Stimulated activated CD8-positive, alpha-beta memory T cell treated with anti-CD3 and anti-CD28 coated beads, Interleukin-4, amount 100 ng/mL, for 24 hours (primary cell): ENCODE measurements at places on chromosomes 3 and 15.

DNA sequence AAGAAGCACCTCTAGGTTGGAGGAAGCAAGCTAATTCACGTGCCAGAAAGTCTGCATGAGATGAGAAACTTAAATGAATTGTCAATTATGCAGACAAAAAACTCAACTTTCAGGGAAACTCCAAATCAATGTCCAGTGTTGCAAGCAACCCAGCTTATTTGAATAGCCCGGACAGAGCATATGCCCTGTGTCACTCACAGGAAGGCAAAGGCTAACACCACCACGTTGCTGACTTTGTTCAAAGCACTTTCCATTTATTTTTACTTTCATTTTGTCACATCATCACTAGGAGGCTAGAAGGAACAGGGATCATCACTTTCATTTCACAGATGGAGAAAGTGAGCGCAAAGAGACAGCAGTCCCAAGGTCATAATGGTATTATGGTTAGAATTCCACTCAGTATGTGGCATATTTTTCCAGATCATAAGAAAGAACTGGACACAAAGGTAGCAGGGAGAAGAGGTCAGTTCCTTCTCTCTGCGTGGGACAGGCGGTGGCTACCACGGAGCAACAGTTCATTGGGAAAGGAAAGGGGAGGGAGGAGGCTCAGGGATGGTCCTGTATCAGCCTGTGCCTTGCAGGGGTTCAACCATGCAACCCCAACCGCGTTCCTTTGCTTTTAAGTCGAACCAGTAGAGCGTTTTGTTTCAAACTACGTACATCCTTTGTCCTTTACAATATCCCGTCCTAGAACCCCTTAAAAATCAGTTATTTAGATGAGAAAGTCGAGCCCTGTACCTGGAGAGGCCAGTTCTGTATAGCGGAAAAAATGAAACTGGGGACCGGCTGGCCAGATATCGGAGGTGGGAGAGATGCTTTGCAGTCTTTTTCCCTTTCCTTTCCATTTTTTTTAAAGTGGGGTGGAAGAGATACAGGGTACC lies 1.1 kb downstream of the HEG1 start:
- no peak for DNase-seq

GRCh38 chr3:83426300-83426699 lies 1532.5 kb upstream of the CADM2 start:
- DNase-seq, result no peak

- DNase-seq, result no peak
These were observed 173.3 kb downstream of the TMEM108 start for GRCh38 chr3:133211449-133211848.

GRCh38 chr3:150215616-150216015 lies 192.5 kb upstream of the TSC22D2 start:
- no peak for DNase-seq

DNA sequence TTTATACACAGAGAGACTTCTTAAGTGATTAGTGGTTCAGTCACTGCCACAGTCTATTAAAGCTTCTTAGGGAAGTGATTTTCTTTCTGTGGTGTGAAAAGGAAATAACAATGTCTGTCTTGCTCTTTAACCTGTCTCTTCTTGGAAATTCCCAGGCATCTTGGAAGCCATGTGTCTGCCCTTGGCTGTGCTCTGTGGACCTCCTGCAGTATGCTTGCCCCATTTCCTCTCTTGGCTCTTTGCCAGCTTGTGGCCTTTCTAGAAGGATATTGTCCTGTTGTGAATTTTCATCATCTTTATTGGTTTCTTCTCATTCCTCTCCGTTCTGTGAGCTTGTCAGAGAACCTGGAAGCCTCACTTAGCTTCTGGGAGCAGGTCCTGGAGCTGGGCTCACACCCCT lies 338.4 kb upstream of the C2CD4B start:
- no peak for DNase-seq

DNA sequence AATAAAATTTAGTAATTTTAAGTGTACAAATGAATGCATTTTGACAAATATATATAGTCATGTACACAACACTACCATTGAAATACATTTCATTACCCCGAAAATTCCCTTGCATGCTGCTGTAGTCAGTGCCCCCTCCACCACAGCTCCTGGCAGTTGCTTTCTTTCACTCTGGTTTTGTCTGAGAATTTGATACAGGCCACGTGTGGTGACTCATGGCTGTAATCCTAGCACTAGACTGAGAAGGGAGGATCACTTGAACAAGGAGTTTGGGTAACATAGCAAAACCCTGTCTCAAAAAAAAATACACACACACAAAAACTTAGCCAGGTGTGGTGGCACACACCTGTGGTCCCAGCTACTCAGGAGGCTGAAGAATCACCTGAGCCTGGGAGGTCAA lies 65.4 kb downstream of the TFRC start:
- DNase-seq, result no peak

DNA sequence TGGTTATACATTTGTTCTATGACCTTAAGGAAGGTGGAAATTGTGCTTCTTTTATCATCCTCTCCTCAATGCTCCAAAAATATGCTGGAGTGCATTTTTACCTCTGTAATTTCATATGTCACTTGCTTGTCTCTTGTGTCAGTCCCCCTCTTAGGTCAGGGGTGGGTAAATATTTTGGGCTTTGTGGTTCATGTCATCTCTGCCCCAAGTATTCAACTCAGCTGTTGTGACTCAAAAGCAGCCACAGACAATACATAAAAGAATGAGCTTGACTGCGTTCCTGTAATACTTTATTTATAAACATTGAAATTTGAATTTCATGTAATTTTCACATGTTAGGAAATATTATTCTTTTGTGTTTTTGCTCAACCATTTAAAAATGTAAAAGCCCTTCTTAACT lies 60.4 kb upstream of the SLC24A5 start:
- no peak for DNase-seq

GRCh38 chr15:35784745-35785144 lies 238.8 kb upstream of the DPH6 start:
- DNase-seq, result no peak

DNA sequence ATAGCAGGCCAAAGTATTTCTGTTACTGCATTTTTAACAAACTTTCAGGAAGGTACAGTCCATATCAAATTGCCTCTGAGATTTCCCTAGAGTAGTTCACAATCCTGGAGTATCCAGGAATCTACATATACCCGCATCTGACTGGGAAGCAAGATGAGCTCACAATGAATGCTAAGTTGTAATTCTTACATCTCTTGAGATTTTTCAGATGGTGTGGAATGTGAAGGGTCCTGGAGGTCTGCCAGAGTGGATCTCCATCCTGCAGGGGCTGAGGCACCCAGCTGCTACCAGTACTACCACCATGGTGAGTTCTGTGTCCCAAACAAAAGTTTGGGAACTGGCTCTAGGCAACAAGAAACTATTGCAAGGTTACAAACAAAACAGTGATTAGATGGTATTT lies 156.7 kb upstream of the CCDC54 start:
- no peak for DNase-seq

DNA sequence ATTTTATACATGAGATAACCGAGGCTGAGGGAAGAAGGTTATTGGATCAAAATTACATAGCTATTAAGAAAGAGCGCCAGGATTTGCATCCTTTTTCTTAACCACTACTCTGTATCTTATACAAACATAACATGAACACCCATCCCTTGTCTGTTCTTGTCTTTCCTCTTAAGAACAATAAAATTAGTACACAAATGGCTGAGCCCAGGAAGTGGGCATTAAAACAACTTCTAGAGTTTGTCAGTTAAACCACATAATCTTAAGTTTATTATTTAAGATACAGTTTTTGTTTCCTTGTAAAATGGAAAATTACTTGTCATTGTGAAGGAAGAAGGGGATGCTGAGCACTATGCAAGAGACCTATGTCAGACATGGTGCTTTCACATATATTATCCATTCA lies 48.9 kb upstream of the PPIB start:
- no peak for DNase-seq

GRCh38 chr3:178206521-178206920 lies 329.7 kb upstream of the KCNMB2 start:
- DNase-seq, result no peak

- no peak for DNase-seq
These were observed 79.0 kb upstream of the RASGRF1 start for GRCh38 chr15:79169526-79170133.

- no peak for DNase-seq
These were observed 608.4 kb downstream of the VGLL3 start for GRCh38 chr3:86382556-86382955.

GRCh38 chr3:34070831-34071585 lies 272.6 kb downstream of the PDCD6IP start:
- DNase-seq, result no peak

DNA sequence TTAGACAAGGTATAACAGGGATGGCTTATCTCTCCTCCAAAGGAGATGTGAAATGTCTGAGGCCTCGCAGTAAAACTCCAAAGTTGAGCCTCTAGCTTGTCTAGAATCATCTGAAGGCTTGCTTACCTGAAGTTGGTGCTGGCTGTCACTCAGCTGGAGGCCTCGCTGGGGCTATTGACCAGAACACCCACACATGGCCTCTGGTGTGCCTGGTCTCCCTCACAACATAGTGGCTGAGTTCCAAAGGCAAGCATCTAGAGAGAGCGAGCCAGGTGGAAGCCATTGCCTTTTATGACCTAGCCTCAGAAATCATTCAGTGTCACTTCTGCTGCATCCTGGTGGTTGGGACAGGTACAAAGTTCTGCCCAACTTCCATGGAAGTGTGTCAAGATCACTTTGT lies 17.4 kb upstream of the RNU6-1 start:
- DNase-seq, result no peak

DNA sequence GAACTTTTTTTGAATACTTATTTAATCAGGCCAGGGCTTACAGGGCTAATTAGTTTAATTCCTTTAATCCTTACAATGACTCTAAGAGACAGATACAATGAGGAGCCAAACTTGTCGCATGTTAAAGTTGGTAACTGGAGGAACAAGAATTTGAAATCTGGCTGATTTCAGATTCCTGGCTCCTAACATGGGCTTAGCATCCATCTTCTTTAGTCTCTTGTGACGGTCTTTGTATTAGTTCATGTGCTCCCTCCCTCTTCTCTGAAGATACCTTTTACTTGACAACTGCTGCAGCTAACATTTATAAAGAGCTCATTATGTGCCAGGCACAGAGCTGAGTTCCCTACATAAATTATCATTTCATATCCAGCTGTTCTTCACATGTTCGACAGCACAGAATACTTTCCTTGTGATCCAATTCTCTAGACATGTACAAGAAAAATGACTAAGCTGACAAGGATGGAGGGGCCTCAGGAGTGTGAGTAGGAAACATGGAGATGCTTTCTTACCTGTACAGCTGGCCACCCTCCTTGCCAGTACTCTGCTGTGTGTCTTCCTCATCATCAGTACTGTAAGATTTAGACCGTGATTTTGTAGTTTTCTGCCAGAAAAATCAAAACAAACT lies 206.8 kb upstream of the STRIT1 start:
- no peak for DNase-seq

DNA sequence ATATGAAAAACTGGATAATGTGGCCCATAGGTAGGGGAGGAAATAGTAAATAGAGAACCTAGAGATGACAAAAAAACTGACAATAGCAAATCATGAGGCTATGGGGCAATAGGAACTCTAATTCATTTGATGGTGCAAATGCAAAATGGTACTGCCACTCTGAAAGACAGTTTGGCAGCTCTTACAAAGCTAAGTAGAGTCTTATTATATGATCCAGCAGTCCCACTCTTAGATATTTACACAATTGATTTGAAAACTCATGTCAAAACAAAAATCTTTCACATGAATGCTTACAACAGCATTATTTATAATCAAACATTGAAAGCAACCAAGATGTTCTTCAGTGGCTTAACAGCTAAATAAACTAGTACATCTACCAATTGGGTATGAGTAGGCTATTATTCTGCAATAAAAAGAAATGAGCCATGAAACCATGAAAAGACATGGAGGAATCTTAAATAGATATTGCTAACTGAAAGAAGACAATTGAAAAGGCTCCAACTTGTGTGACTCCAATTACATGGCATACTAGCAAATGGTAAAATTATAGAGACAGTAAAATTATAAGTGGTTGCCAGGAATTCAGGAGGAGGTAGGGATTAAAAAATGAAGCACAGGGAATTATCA lies 321.8 kb upstream of the STAC start:
- DNase-seq, result no peak

DNA sequence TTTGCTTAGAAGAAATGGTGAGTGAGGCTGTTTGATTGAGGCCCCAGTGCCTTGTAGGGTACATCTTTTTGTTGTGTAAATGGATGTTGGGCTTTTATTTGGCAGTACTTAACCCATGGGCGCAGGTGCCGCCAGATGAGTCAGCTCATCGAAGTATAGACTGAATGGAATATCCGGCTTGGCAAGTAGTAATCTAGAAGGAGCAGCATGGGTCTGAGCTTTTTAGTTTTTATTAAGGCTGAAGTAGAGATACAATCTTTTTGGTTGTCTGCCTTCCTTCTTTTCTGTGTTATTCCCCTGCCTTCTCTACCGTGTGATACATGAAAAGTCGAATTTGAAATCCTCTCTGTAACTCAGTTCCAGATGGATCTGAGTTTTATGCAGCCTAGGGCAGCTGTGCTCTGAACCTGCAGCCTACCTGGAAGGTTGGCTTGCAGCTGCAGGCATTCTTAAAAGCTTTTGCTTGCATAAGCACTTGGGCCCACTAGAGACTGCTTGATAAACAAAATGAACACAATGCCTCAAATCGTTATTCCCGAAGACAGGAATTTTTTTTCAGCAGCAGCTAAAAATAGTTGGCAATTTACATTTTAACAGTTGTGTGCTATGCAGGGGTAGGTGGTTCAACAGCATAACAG lies 177.5 kb upstream of the CGNL1 start:
- DNase-seq, result no peak

DNA sequence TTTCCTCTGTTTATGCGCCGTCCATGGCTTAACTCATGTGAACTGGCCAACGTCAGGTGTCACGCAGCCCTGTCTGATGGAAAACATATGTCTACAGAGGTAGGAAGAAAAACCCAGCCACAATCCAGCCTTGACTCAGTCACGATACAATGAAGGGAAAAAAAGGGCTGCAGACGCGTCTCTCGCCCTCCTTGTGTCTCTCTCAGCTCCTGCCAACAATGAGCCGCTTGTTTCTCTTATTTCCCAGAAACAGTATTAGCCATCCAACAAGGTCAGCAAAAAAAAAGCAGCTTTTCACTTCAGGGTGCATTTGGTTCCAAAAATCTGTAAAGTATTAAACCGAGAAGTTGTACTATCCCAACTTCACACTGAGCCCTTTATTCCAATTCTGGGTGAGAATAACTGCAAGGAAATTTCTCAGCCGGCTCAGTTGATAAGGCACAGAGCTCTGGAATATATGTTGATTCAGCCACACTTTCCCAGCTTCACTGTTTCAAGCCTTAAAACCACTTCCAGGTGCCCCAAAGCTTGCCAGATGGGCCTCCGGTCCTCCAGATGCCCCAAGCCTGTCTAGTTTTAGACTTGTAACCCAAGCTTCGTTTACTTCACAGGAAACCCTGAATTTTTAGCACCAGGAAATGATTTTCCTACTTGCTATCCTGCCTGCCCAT lies 79.4 kb downstream of the TM4SF4 start:
- no peak for DNase-seq

- no peak for DNase-seq
These were observed 6.3 kb downstream of the THBS1 start for GRCh38 chr15:39587096-39587721.
